Right renal cortex interstitium (tissue), 3 donors: ENCODE measurements at places on chromosomes 2 and 18.

DNA sequence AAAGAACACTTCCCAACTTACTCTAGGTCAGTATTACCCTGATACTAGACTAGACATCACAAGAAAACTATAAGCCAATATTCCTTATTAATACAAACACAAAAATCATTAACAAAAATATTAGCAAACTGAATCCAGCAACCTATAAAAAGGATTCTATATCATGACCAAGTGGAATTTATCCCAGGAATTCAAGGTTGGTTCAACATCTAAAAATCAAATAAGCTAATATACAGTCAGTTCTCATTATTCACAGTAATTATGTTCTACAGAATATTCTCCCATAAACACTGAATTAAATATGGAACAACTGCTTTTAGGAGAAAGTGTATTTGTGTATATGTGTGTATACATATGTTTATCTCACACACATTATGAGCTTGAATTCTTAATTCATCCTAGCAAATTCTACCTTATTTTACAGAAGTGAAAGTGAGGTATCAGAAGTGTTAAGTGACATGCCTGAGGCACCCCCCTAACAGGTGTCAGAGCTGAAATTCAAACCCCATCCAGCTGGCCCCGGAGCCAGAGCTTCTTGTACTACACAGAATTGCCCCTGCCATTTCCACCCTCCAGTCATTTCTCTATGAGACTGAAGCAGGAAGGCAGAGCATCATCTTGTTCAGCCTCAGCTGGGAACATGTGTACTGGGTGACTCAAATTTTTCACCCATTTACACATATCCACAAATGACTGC lies 77.8 kb downstream of the MALT1 start:
- no peak for DNase-seq

GRCh38 chr2:170155723-170156253 lies 22.2 kb upstream of the MYO3B start:
- no peak for DNase-seq

DNA sequence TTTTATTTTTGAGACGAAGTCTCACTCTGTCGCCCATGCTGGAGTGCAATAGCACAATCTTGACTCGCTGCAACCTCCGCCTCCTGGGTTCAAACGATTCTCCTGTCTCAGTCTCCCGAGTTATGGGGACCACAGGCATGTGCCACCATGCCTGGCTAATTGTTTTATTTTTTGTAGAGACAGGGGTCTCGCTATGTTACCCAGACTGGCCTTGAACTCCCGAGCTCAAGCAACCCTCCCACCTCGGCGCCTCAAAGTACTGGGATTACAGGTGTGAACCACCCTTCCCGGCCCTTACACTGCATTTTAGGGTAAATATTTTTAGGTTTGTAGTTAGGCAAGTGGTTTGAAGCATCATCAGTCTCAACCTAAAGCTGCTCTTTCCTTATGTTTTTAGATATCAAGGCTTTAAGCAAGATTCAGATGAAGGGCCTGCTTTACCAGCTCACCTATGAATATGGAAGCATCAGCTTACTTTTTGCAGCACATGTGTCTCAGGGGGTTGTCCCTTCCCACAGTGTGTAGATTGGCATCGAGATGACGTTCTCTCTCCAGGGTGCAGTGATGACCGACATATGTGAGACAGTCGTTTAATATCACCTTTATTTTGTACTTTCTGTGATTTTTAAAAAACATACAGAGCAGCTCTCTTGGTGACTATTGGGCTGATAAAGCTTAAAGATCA lies 47.2 kb downstream of the ATIC start:
- DNase-seq, result no peak

DNA sequence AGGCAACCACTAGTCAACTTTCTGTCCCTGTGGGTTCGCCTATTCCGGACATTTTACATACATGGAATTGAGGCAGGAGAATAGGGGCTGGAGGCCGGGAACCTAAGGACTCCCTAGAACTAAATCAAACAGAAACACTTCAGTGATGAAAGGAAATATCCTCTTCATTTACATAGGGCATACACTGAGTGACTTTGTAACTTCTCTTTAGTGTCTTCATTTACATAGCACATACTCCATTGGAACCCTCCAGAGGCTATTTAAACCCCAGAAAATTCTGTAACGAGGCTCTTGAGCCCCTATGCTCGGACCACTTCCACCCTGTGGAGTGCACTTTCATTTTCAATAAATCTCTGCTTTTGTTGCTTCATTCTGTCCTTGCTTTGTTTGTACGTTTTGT lies 56.5 kb downstream of the CCDC195 start:
- no peak for DNase-seq

- DNase-seq, result no peak
These were observed 49.1 kb downstream of the NHEJ1 start for GRCh38 chr2:219111375-219112061.

DNA sequence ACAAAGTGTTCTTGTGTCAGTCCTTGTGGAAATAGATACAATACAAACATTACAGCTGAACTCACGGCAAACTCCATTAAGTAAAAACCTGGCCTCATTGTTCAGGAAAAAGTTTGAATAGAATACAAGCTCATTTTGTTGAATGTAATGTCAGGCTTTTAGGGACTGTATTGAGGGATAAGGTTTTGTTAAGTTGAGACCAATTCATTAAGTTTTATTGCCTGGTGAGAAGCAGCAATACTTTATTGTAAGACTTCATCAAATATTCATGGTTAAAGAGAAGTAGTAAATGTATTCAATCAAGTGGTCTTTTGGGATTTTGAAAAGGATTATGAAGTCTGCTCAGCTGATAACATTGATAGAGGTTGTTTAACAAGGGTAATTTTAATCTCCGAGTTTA lies 35.4 kb upstream of the METAP1D start:
- DNase-seq, result no peak

- DNase-seq, result no peak
These were observed 215.2 kb downstream of the TGIF1 start for GRCh38 chr18:3665204-3665603.

- no peak for DNase-seq
These were observed 106.0 kb downstream of the UBR3 start for GRCh38 chr2:169933124-169933711.

DNA sequence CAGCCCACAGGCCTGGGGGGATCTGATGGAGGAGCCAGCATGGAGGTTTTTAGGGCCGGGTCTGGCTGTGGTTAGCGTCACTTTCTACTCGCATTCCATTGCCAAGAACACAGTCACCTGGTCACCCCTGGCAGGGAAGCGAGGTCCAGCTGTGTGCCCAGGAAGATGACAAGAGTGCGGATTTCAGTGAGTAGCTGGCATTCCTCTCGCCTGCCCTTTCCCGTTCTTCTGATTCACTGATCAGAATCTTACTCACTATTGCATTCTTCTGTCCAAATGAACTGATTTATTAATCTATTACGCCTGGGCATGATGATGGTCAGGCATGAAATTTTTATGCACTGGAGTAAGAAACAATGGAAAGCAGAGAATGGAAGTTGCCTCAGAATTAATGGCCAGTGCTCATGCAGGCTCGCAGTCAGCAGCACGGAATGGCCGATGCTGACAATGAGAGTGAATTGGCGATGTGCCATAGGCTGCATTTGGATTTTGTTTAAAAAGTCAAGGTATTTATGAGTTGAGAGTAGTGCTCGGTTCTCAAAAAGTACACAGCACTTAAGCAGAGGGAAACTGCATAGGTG lies 76.4 kb upstream of the MGAT5 start:
- no peak for DNase-seq

DNA sequence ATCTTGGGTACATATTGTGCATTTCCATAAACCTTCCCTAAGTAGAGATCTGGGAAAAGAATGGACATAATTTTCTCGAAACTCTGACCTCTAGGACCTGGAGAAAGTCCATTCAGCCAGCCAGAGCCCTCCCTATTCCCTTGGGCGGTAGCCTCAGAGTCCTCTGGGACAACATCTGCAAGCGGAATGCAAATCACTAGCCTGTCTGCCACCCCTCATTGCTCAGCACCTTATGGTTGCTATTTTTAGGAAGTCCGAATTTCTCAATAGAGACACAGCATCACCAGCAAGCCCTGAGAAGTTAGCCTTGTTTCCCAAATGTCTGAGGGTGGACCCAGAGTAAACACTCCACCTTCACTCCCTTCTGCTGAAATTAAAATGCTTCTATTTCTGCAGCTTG lies 17.6 kb upstream of the CD28 start:
- DNase-seq, result no peak
